Lower leg skin (tissue), 4 donors: ENCODE measurements at places on chromosomes 2 and 18. TPM values are rescaled to one million over a fixed set of nuclear protein-coding genes. Genes with fewer than 3 reads are reported as not detected.

- peak; percentile 40 for DNase-seq
Measured at GRCh38 chr2:209121691-209122090, 302.2 kb upstream of the MAP2 start.

GRCh38 chr2:215431290-215431689 lies 4.6 kb downstream of the FN1 start:
- no peak for DNase-seq

- DNase-seq: no peak
Measured at GRCh38 chr2:8202132-8202531, 479.7 kb upstream of the ID2 start.

DNA sequence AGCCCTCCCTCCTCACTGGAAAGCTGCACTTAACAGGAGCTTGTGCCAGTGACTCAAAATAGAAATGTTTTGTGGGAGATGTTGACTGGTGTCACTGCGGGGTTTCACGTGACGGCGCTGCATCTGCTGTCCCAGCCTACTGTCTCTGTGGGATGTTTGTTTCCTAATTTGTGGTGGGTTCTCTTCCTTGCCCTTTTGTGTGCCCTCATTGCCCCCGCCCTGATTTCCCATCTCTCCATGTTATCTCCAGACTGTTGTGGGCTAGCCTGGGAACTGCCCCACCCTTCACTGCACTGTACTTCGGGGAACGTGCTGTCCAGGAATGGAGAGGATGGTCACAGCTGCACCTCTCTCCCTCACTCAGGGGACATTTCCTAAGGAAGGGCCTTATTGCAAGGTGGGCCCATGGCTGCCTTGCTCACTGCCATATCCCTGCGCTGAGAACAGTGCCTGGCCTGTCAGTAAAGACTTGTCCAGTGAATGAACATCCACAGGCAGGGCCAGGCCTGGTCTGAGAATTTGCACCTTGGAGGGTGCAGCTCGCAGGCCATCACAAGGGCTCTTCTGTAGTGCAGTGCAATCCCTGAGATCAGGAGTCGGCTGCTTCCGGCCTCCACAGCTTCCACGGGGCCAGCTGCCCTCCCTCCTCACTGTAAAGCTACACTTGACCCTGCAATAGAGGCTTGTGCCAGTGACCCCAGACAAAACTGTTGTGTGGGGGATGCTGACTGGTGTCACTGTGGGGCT lies 18.1 kb downstream of the ZAP70 start:
- no peak for DNase-seq

GAL3ST2 gene
- 0.75 TPM for total RNA-seq

GBX2 gene
- total RNA-seq: 0.13 TPM

PCARE gene
- 0.13 TPM for total RNA-seq
